ENCODE measurements at places on chromosomes 4 and X.

DNA sequence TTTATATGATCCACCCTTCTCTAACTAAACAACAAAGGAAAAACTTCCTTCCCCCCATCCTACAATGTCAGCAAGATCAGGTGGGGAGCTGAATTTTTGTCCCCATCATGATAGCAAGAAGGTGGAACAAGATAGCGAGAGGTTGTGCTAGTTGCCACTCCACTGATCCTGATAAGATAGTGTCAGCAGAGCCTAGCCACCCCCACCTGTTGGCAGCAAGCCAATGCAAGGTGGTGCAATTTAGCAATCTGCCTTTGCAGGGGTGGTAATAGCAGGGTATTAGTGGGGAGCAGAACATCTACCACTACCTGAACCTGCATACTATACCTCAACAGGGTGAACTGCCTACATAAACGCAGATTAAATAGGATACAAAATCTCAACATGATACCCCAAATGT lies 80.2 kb upstream of the MAMLD1 start:
- DNase-seq, result no peak

DNA sequence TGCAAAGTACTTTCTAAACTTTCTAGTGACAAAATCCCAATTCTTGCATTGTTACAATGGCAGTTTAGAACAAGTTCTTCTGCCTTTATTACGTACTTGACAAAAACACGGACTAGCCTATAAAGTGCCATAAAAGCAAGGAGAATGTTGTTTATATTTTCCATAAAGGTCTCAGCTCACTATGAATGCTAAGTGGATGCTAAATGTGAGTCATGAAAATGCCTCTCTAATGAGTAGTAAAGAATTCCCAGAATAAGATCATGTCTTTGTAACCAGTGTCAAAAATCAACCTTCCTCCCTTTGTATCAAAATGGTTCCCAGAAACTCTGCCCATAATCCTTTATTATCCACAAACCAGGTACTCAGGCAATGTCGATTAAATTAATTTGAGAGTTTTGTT lies 539.8 kb upstream of the SLIT2 start:
- no peak for DNase-seq

GRCh38 chr4:7584098-7584497 lies 149.4 kb upstream of the PSAPL1 start:
- no peak for DNase-seq

DNA sequence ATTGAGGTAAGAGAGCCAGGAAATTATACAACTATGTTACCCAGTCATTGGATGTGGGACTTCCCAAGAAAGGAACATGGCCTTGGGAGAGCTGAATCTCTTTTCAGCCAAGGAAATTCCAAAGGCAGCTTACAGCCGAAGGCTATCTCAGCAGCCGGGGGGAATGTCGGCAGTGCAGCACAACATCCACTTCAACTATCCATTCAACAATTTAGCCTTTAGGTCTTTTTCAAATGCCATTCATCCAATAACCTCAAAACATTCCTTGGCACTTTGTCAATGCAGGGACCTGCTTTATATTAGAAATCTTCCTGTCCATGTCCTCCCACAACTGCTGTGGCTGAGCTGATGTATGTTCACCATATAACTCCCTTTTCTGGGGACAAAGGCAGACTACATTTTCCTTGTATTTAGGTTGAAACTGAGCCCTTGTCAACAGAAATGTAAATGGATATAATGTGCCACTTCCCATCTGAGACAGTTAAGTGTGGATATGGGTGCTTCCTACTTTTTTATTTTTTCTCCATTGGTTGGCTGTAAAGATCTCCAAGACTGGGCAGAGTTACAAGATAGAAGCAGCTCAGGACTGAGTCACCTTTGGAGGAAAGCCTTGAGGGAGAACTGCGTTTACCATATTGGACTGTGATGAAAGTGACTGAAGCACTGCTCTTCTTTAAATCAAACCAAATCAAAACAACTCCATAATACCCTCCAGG lies 94.8 kb downstream of the GPRIN3 start:
- DNase-seq, result no peak

GRCh38 chr4:31461421-31461820 lies 741.3 kb downstream of the PCDH7 start:
- DNase-seq, result no peak
